Fibroblast of lung (primary cell): ENCODE measurements at places on chromosomes 11 and 22. TPM values are rescaled to one million over a fixed set of nuclear protein-coding genes. Genes with fewer than 3 reads are reported as not detected.

PNPLA3 gene
- total RNA-seq, result 3.6 and 12.6 TPM in 2 replicates

GRCh38 chr11:91248199-91248807, 976.3 kb upstream of the FAT3 start:
- no peaks in the 10 kb centered on the region for H3K36me3 ChIP-seq
- no peak overlapping the region for H3K4me3 ChIP-seq
- H3K27ac ChIP-seq, result no peak overlapping the region
- DNase-seq, result peak; percentile 13
- no peaks in the 10 kb centered on the region for H3K4me1 ChIP-seq

- H3K4me3 ChIP-seq, result no peak overlapping the region
- DNase-seq, result no peak
- H3K27me3 ChIP-seq, result no peaks in the 10 kb centered on the region
- peaks cover 2% of the 10 kb centered on the region for H3K4me1 ChIP-seq
- no peak overlapping the region for H3K27ac ChIP-seq
Measured at GRCh38 chr11:34787348-34787747, 128.8 kb downstream of the APIP start.

DNA sequence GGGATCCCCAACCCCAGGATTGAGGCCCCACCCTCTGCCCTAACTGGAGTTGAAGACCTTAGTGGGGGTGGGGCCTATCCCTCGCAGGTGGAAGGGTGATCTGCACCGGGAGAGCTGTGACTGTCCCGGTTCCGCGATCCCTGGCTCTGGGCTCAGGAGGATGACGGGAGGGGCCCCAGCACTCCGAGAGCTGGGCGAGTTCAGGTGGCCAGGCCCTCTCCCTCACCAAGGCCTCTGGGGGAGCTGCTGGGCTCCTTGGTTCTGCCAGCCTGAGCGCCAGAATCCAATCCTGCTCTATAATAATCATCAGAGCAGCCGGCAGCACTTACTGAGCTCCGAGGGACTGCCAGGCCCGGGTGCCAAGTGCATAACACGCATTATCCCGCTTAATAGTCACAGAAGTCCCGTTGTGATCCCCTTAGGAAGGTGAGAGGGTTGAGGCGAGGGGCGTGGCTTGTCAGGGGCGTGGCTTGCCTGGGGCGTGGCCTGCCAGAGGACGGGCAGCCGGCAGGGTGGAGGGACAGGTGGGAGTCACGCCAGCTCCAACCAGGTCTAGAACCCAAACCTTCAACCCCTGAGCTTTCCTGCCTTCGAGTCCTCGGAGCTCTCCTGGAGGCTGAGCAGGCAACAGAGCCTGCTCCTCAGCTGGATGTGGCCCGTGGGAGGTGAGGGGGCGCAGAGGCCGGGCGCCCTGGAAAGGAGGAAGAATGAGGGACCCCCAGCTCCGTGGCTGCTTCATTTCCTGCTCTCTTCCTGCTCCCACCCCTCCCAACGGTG, 7.3 kb upstream of the SYT7 start:
- peaks cover 6% of the 10 kb centered on the region for H3K4me1 ChIP-seq
- peak overlapping the region; percentile 29 for H3K4me3 ChIP-seq
- no peak overlapping the region for H3K27ac ChIP-seq
- H3K27me3 ChIP-seq, result peaks cover 11% of the 10 kb centered on the region

PRR14L gene
- total RNA-seq, result 14.4 and 17.3 TPM in 2 replicates

DNA sequence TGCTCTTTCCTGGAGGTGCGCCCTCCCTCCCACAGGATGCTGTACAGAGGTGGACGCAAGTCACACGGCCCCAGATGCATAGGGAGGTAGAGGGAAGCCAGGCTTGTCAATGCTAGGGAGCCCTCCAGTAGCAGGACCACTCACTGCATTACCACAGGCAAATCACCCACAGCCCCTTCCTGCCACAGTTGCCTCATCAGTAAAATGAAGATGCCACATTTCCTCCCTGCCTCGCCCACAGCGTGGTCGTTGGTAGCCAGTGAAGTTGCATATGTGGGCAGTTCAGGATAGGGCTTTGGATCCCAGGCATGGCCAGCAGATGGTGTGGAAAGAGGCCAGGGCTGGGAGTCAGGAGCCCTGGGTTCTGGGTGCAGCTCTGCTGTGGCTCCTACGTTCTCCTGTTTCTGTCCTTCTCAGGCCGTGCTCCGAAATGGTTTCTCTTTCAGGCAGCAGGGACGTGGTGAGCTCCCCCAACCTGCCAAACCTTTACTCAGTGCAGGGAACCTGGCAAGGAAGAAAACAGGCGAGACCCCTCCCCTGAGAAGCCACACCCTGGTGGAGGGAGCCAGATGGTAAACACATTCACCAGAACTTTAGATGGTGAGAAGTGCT, 22.6 kb downstream of the DAGLA start:
- DNase-seq, result no peak
- H3K27ac ChIP-seq, result no peak overlapping the region
- no peaks in the 10 kb centered on the region for H3K27me3 ChIP-seq
- H3K4me1 ChIP-seq, result peaks cover 4% of the 10 kb centered on the region
- no peaks in the 10 kb centered on the region for H3K36me3 ChIP-seq

OR2D2 gene
- total RNA-seq, result 0.26 and 0.33 TPM in 2 replicates

DNA sequence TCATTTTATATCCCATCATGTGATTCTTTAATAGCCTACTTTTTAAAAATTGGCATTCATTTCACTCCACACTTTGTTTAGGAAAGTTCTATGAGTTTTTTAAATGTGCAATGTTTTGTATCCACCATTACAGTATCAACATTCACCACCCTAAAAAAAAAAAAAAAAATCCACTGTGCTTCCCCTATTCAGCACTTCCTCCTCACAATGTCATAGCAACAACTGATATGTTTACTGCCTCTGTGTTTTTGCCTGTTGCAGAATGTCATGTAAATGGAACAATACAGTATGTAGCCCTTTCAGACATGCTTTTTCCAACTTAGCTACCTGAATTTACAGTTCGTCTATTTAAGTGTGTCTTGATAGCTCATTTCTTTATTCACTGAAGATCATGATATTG, 754.2 kb downstream of the FAM181B start:
- H3K27me3 ChIP-seq, result no peaks in the 10 kb centered on the region
- H3K4me3 ChIP-seq, result no peak overlapping the region
- H3K4me1 ChIP-seq, result no peaks in the 10 kb centered on the region
- H3K27ac ChIP-seq, result no peak overlapping the region

DNA sequence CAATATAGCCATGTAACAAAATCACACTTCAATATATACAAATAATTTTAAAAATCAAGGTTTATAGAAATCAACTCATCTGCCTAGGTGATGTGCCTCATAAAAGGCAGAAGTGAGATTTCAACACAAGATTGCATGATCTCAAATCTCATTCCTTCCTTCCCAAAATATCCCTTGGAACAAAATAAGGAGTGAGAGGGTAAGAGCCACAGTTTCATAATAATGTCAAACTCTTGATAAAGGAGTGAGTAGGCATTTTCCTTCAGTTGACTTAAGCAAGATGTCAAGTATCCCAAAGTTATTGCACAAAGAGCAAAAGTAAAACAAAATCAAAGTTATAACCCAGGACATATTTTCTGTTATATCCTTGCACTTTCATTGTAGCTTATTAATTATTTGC, 81.3 kb downstream of the C22orf31 start:
- peaks cover 6% of the 10 kb centered on the region for H3K4me1 ChIP-seq
- H3K27ac ChIP-seq, result no peak overlapping the region
- no peak for DNase-seq
- no peaks in the 10 kb centered on the region for H3K36me3 ChIP-seq

RIBC2 gene
- under 0.01 TPM in 1 of 2 replicates, not detected in the other for total RNA-seq

EXT2 gene
- 133 and 177 TPM in 2 replicates for total RNA-seq

DNA sequence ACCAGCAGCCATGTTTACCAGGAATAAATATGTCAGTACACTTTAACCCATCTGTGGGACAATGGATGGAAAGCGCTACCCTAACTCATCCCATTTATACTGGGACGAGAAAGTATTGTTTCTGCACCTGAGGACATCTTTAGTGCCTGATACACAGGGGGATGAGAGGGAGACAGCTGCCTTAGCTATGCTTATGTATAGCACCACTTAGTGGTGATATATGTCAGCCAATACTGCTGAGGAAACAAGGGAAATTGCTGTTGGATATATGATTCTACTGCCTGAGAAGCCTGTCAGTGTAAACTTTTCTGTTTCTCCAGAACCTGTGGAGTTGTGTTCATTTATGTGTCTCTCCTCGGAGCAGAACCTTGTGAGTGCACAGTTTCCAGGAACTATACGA, 13.3 kb upstream of the CEP295 start:
- H3K27ac ChIP-seq, result no peak overlapping the region
- no peaks in the 10 kb centered on the region for H3K36me3 ChIP-seq
- no peak overlapping the region for H3K4me3 ChIP-seq
- H3K27me3 ChIP-seq, result peaks cover 3% of the 10 kb centered on the region

BTG4 gene
- under 0.01 and 0.33 TPM in 2 replicates for total RNA-seq

DNA sequence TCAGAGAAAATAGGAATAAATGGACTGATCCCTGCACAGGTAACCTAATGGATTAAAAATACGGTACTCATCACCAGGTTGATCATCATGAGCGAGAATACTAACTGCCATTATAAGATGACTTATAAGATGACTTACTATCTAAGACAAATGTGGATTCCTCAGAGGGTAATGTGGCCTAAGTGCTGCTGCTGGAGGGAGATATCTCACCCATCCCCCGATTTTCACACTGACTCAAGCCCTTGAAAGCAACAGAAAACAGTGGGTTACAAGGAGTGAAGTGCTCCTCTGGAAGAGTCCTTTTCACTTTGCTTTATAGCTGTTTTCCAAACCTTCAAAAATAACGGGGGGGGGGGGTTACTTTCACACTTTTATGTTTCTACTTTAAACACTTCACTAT, 920 bp downstream of the TMEM218 start:
- no peaks in the 10 kb centered on the region for H3K27me3 ChIP-seq
- peaks cover 2% of the 10 kb centered on the region for H3K4me1 ChIP-seq
- DNase-seq, result peak; percentile 6
- H3K36me3 ChIP-seq, result no peaks in the 10 kb centered on the region

DNA sequence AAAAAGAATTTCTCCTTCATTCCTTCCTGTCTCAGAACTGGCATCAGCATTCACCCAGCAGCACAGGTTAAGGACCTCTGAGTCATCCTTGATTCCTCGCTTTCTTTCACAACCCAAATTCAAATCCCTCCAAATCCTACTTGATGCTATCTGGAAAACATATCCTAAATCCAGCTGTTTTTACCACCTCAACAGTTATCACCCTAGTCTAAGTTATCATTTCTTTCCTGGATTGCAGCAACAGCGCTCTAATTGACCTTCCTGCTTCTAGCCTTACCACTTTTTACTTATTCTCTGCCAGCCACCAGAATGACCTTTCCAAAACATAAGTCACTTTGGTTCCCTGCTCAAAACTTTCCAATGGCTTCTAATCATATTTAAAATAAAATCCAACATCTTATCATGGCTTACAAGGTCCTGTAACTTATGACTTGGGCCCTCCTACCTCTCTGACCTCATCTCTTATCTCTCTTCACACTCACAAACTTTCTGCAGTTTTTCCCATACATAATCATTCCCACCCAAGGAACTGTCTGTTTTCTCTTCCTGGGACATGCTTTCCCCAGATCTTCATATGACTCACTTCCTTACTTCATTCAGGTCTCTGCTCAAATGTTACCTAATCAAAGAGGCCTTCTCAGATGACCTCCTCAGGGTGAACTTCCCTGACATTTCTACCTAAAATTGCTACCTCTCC, 119.4 kb downstream of the TTC28 start:
- no peaks in the 10 kb centered on the region for H3K4me1 ChIP-seq
- H3K4me3 ChIP-seq, result no peak overlapping the region
- no peaks in the 10 kb centered on the region for H3K27me3 ChIP-seq
- DNase-seq, result peak; percentile 76
- H3K36me3 ChIP-seq, result no peaks in the 10 kb centered on the region
- no peak overlapping the region for H3K27ac ChIP-seq

DNA sequence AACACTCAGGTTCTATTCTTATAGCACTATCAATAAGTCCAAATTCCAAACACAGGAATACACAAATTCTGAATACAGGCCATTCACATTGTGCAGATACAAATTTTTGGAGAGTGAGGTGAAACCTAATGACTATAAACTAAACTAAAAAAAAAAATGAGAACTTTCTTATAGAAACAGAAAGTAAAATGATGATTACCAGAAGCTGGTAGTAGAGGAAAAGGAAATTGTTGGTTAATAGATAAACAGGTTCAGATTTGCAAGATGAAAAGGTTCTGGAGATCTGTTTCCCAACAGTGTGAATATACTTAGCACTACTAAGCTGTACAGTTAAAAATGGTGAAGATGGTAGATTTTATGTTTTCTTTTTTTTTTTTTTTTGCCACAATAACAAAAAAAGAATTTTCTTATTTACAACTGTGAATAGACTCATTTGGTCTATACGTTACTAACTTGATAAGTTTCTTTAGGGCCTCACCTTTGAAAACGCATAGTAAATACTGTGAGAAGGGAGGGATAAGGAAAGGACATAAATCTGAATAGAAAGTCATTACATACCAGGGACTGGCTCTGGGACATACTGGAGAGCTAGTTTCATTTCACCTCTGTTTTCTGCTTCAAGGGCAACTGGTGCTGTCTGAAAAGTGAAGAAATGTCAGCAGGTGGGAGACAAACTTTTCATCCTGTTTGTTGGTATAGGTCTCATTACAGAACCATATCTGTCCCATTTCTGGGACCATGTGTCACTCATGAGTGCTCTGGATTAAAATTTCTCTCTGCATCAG, 14.2 kb upstream of the CCDC89 start:
- H3K27ac ChIP-seq, result no peak overlapping the region
- peaks cover under 1% of the 10 kb centered on the region for H3K4me1 ChIP-seq
- H3K4me3 ChIP-seq, result no peak overlapping the region
- no peak for DNase-seq

DNA sequence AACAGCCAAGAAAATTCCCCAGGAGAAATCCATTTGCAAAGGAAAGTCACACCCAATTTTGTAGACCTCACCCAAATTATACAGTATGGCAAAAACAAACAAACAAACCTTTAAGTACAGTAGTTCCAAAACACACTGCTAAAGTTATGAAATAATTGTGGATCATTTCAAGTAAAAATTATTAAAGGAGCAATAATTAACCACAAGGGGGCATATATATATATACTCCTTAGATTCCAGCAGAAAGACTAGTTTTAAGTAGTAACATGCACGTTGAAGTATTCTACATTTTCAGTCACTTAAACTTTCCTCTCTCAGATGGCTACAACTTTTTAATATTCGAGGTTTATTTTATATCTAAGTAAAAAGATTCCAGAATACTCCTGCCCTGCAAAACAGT, 26.8 kb downstream of the RNF141 start:
- peaks cover 2% of the 10 kb centered on the region for H3K4me1 ChIP-seq
- peaks cover 4% of the 10 kb centered on the region for H3K36me3 ChIP-seq
- no peak overlapping the region for H3K27ac ChIP-seq
- no peaks in the 10 kb centered on the region for H3K27me3 ChIP-seq
